ENCODE measurements at places on chromosomes 3 and 15.

DNA sequence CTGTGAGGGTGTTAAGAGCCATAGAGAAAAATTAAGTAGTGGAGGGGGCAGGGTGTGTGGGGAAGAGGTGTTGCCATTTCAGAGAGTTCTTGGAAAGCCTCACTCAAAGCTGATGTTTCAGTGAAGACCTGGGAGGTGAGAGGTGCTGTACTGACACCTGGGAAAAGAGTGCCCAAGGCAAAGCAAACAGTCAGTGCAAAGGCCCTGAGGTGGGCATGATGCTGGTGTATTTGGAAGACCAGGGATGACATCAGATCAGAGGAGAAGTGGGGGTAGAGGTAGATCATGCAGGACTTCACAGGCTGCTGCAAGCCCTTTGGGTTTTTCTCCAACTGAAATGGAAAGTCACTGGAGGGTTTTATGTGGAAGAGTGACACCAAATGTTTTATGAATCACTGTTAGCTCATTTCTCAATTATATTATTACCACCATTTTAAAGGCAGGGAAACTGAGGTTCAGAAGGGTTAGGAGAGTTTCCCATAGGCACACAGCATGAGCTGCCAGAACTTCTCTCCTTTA is 42.8 kb upstream of the SMAD3 start:
- no peak for DNase-seq

DNA sequence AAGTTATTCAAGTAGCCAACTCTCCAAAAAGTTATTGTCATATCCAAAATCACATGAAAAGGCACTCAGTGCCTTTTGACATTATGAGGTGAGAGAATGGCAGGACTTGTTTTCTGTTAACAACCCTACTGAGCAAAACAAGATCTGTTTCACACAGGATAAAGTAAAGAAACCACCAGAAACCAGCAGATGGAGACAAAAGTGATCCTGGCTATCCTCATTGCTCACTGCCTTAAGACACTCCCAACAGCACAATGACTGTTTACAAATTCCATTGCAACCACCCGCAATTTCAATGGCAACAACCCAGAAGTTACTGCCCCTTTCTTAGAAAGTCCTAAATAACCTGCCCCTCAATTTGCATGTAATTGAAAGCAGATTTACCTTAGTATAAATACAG is 352.6 kb upstream of the NDN start:
- no peak for DNase-seq

- no peak for DNase-seq
Observed at GRCh38 chr3:150740733-150741496, 22.1 kb downstream of the SIAH2 start.

- DNase-seq, result no peak
Observed at GRCh38 chr15:60054472-60054871, 50.4 kb downstream of the FOXB1 start.

GRCh38 chr3:24530471-24530870 is 35.8 kb upstream of the THRB start:
- no peak for DNase-seq

- DNase-seq, result no peak
Observed at GRCh38 chr3:173889596-173889995, 492.1 kb downstream of the NLGN1 start.

DNA sequence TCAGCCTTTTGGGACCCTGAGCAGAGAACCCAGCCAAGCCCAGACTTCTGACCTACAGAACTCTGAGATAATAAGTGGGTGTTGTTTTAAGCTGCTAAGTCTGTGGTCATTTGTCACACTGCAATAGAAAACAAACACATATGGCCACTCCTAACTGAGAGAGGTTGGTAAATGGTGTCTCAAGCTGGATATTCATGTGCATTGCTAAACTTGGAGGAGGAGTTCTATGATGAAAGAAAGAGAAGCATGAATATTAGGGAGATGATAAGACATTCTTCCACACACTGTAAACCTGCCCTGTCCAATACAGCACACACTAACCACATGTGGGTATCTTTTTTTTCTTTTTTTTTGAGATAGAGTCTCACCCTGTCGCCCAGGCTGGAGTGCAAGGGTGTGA is 27.8 kb upstream of the UBL7 start:
- no peak for DNase-seq

DNA sequence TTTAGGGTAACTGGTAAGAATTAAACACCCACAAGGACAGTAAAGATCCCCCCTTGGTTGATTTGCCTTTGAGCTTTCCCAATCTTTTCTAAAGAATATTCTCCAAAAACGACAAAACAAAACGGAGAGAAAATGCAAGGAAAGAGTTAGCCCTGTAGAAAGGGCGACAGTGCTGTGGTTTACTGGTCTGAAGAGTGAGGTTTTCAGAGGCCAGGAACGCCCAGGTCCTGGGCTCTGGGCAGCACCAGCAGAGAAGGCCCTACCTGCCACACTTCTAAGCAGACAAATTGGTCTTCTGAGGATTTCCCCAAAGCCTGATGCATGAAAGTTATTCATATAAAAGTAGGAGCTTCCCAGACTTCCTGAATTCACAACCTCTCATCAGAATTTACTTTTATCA is 119.3 kb downstream of the KCNMB2 start:
- DNase-seq, result no peak

DNA sequence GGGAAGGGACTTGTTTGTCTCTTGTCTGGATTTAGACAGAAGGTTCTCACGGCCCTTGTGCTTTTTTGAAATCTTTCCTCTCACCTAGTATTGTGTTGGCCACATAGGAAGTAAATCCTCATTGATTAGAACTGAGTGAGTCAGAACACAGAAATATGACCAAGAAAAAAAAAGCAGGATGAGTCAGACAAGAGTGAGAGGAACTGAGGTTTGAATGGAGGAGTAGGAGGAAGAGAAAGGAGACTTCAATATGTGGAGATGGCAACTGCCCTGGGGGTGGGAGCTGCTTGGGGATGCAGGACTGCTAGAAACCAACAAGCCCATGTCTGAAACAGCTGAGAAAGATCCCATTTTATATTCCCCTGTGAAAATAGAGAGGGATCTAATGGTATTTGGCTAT is 194.1 kb upstream of the ZBTB20 start:
- DNase-seq, result peak; percentile 32

- no peak for DNase-seq
Observed at GRCh38 chr15:49042165-49042564, 4.1 kb downstream of the SECISBP2L start.

DNA sequence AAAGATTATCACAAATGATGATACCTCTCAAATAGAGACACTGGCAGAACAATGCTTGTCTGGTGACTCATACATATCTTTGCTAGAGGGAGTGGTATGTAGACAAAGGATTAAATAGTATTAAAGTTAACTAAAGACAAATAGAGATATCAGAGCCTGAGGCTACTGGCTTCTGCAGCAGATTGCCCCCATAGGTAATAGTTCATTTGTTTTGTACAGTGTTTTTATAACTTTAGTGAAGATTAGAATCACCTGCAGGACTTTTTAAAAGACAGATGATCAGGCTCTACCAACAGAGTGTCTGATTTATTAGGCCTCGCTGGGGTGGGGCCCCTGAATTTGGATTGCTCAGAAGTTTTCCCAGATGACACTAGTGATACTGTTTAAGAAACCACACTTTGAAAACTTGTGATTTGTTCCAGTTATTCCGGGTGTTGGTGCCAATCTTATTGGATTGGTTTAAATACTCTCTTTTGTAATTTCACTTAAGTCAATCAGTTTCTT is 96.4 kb downstream of the NAALADL2 start:
- no peak for DNase-seq

DNA sequence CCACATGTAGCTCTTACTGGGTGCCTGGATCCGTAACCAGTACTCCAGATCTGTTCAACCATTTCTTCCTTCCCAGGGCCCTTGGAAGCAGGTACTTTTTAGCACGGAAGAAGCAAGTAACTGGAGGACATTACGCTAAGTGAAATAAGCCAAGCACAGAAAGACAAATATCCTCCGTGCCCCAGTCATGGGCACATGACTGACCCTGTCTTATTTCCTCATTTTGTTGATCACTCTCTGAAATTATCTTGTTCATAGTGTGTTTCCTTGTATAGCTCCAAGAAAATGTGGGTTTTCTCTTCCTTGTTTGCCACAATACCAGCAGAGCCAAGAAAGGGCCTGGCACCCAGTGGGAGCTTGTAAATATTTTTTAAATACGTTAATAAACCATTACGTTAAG is 32.2 kb upstream of the MTMR14 start:
- DNase-seq, result no peak

DNA sequence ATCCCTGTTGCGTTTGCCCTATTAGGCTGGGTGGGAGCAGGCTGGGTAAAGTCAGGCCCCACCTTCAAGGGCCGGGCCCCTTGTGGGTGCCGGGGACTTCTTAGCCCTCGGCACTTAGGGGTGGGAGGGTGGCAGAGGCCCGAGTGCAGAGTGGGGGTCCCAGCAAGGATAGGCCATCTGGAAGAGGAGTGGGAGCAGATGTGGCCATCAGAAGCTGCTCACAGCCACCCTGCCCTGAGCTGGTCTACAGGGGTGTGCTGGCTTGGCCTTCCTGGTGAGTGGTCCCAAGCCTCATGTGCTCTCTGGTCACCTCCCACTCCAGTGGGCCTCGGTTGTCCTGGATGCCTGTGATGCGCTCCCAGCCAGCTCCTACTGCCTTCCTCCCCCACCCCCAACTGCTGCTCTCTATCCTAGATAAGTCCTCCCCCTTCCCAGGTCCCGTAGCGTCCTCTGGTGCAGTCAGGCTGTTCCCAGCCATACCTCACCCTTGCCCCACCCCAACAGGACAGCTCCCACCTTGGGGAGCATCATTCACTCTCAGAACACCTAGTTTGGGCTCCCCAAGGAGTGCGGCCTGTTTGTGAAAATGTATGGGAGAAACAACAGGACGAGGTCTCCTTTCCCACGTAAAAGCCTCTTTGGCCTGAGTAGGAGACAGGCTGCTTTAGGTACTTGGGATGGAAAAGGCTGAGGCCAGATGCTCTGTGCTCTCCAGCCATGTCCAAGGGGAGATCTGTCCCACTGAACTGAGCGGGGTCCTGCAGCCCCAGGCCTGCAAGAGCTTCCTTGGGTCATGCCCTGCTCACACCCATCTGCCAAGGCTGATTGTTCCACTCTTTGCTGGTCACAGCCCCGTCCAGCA is 24.9 kb upstream of the PLXNA1 start:
- DNase-seq, result no peak

GRCh38 chr15:37516621-37517020 is 416.3 kb upstream of the MEIS2 start:
- peak; percentile 20 for DNase-seq

GRCh38 chr15:58479941-58480340 is 48.1 kb downstream of the LIPC start:
- DNase-seq, result no peak

- peak; percentile 40 for DNase-seq
Observed at GRCh38 chr3:39907981-39908380, 98.6 kb downstream of the MYRIP start.

GRCh38 chr15:51576911-51577500 is 45.6 kb downstream of the DMXL2 start:
- peak; percentile 6 for DNase-seq

DNA sequence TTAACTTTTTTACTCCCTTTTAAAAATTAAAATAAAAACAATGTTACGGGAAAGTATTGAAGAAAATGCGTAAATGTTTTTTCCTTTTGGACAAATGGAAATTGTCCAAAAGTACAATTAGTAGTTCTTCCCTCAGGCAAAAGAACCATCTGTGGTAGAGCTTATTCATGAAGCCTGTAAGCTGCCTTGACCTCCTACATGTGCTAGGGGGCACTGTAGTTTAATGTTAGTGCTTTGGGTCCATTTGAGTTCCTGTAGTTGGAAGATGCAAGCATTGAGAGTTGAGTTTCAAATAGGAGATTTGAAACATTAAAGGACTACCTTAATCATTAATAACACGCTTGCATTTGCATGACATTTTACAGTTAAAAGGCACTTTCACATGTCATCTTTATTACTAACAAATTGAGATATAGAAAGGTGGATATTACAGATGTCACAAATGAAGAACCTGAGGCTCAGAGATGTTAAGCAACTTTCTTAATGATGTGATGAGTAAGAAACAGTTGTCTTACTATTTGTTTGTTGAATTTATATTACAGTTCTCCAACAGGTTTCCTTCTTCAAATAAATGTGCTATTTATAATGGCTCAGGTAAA is 1.8 kb upstream of the ZNF385D start:
- DNase-seq, result peak; percentile 39

DNA sequence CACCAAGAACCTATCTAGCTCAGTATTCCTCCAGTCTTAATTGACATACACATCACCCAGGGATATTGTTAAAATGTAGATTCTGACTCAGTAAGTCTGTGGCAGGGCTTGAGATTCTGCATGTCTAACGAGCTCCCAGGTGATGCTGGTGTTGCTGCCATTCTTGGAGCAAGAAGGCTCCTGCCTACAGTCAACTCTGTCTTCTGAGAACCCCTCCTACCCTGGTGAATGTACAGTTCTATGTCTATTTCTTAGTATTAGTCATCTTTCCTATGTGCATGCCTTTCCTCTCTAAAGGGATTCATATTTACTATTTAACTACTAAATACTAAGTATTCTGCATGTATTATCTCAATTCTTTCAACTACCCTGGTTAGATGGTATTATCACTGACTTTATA is 268.7 kb downstream of the EDEM1 start:
- DNase-seq, result no peak

DNA sequence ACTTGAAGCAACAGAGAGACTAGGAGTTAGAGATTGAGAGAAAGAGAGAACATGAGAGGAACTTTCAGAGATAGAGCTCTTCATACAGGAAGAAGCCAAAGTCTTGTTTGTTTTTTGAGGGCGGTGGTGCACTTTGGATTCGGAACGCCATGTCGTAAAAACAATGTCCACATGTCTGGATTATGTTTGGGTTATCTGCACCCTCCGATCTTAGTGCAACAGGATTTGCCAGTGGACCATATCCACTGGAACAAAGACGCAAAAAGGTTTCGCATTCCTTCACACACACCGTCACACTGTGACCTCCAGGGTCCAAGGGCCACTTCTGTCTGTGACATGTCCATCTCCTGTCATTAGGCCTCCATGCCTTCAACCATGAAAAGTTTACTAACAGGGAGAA is 141.8 kb upstream of the ATP11B start:
- no peak for DNase-seq

DNA sequence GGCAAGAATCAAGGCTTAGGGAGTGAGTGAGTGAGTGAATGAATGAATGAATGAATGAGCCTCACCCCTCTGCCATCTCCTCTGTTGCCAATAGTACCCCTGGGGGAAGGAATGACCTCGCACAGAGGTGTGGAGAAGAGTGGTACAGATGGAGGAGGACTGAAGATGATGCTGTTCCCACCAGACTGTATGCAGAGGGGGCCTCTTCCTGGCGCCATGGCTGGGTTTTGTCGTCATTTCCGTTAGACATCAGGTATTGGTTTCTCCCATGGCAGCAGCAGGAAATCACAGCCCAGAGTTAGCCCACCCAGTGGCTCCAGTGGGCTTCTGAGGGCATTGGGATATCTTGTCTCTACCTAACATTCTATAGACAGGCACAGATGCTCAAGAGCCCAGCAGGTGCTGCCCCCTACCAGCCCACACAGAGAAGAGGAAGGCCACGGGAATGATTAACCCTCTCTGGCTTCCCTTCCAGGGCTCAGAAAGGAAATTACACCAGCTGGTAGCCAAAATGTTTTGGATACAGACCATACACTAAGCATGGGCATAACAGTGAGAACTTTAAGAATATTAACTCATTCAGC is 109.8 kb upstream of the SLC6A11 start:
- DNase-seq, result no peak

Data from astrocyte of the cerebellum (primary cell).